ENCODE measurements at places on chromosomes 11 and 22. TPM values are rescaled to one million over a fixed set of nuclear protein-coding genes. Genes with fewer than 3 reads are reported as not detected.

GRCh38 chr11:94678901-94679300, 89.3 kb upstream of the AMOTL1 start:
- no peaks in the 10 kb centered on the region for H3K36me3 ChIP-seq
- no peak overlapping the region for H3K4me3 ChIP-seq
- H3K4me1 ChIP-seq, result no peaks in the 10 kb centered on the region
- no peak overlapping the region for H3K27ac ChIP-seq

GRCh38 chr22:41899992-41900651, 14.8 kb downstream of the SHISA8 start:
- H3K27ac ChIP-seq, result no peak overlapping the region
- H3K4me1 ChIP-seq, result no peaks in the 10 kb centered on the region
- H3K4me3 ChIP-seq, result no peak overlapping the region
- no peaks in the 10 kb centered on the region for H3K27me3 ChIP-seq

GRCh38 chr11:31619980-31620379, 110.4 kb downstream of the ELP4 start:
- H3K27me3 ChIP-seq, result no peaks in the 10 kb centered on the region
- DNase-seq, result no peak
- H3K36me3 ChIP-seq, result no peaks in the 10 kb centered on the region
- H3K4me3 ChIP-seq, result no peak overlapping the region
- no peaks in the 10 kb centered on the region for H3K4me1 ChIP-seq
- no peak overlapping the region for H3K27ac ChIP-seq

GRCh38 chr22:40480996-40481395, 110.6 kb downstream of the SGSM3 start:
- no peaks in the 10 kb centered on the region for H3K36me3 ChIP-seq
- H3K4me1 ChIP-seq, result peaks cover 10% of the 10 kb centered on the region
- H3K27ac ChIP-seq, result no peak overlapping the region
- H3K4me3 ChIP-seq, result no peak overlapping the region
- DNase-seq, result no peak

DNA sequence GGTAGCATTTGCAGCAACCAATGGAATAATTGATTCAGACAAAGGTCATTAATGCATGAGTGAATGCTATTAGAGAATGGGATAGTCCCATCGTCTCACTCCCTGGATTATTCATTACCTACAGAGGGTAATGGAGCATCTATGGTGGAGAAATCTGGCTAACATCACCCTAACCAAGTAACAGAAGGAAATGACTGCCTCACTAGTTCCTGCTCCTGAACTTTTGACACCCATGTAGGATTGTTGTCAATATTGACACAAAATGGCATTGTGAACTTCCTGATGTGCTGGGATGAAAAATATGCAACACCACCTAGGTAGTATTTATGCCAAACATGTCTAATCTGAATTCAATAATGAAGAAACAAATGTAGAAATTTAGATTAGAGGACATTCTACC, 44.0 kb upstream of the KIRREL3 start:
- no peaks in the 10 kb centered on the region for H3K36me3 ChIP-seq
- H3K4me1 ChIP-seq, result no peaks in the 10 kb centered on the region
- H3K4me3 ChIP-seq, result no peak overlapping the region
- no peak for DNase-seq
- no peaks in the 10 kb centered on the region for H3K27me3 ChIP-seq

DNA sequence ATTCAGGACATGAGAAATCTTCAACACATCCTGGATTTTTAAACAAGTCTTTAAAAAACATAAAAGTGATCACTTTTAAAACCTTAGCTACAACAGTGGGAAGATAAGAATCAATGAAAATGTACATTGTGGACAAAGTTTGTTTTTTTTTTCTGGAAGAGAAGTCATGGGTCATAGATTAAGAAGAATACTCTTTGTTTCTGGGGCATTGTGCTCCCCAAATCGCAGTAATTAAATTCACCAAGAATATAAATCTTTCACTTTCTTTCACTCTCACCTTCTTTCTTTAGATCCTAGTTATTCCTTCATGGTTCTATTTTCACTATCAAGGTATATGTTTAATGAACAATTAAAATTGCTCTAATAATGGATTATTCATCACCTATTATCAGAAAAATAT, 132.6 kb upstream of the PGR start:
- no peaks in the 10 kb centered on the region for H3K4me1 ChIP-seq
- no peak overlapping the region for H3K4me3 ChIP-seq
- H3K27me3 ChIP-seq, result no peaks in the 10 kb centered on the region
- no peaks in the 10 kb centered on the region for H3K36me3 ChIP-seq

GRCh38 chr11:102813484-102813883, 15.5 kb upstream of the MMP1 start:
- H3K4me3 ChIP-seq, result no peak overlapping the region
- H3K27ac ChIP-seq, result no peak overlapping the region
- no peaks in the 10 kb centered on the region for H3K36me3 ChIP-seq
- H3K27me3 ChIP-seq, result no peaks in the 10 kb centered on the region
- DNase-seq, result no peak

DNA sequence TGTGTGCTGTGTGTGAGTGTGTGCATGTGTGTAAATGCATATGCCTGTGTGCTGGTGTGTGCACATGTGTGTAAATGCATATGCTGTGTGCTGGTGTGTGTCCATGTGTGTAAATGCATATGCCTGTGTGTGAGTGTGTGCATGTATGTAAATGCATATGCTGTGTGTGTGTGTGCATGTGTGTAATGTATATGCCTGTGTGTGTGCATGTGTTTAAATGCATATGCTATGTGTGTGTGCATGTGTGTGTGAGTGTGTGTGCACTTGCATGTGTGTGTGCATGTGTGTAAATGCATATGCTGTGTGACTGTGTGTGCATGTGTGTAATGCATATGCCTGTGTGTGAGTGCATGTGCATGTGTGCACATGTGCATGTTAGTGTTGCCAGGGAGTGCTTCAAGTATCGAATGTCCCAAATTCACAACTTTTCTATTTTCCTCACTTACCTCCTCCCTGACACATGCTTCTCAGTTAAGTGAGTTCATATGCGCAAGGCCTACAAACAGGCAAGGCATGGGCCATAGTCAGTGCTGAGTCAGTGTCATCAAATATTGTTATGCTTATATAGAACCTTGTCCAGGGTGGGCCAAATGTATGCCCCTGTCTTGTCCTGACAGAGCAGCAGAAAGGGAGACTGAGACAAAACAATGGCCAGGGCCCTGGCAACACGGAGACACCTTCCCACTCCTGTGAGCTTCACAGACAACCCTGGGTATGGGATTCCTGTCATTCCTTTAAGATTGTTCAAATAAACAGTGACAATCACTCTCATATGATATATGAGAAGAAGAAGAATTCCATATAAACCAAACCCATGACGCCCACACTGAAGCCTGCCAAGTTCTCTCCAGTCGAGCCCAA, 38.6 kb downstream of the GGTLC2 start:
- H3K27me3 ChIP-seq, result no peaks in the 10 kb centered on the region
- DNase-seq, result no peak
- no peak overlapping the region for H3K27ac ChIP-seq
- H3K4me1 ChIP-seq, result peaks cover 6% of the 10 kb centered on the region
- no peaks in the 10 kb centered on the region for H3K36me3 ChIP-seq

FAM83F gene
- not detected for total RNA-seq

KAT5 gene
- total RNA-seq, result 30.7 TPM

- no peaks in the 10 kb centered on the region for H3K4me1 ChIP-seq
- H3K36me3 ChIP-seq, result no peaks in the 10 kb centered on the region
- no peak overlapping the region for H3K27ac ChIP-seq
- no peaks in the 10 kb centered on the region for H3K27me3 ChIP-seq
- no peak overlapping the region for H3K4me3 ChIP-seq
These were observed 141.3 kb downstream of the ST3GAL4 start for GRCh38 chr11:126496576-126497337.

DNA sequence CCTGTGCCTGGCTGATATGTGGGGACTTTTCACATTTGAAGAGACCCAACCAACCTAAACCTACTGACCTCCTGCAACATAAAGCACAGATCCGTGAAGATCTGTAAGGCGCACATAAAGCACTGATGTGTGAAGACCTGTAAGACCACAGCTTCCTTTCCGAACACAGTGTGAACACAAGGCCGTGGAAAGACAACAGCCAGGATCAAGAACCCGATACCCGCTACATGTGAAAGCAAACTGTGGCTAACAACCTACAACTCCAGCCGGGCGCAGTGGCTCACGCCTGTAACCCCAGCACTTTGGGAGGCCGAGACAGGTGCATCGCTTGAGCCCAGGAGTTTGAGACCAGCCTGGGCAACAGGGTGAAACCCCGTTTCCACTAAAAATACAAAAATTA, 17.6 kb upstream of the PPFIA1 start:
- no peaks in the 10 kb centered on the region for H3K36me3 ChIP-seq
- H3K27me3 ChIP-seq, result no peaks in the 10 kb centered on the region
- no peak overlapping the region for H3K4me3 ChIP-seq
- DNase-seq, result no peak
- no peak overlapping the region for H3K27ac ChIP-seq

DRICH1 gene
- total RNA-seq, result not detected

- DNase-seq, result no peak
- H3K27me3 ChIP-seq, result no peaks in the 10 kb centered on the region
- H3K27ac ChIP-seq, result no peak overlapping the region
- no peak overlapping the region for H3K4me3 ChIP-seq
These were observed 3.5 kb upstream of the LGALS12 start for GRCh38 chr11:63502252-63502820.

DNA sequence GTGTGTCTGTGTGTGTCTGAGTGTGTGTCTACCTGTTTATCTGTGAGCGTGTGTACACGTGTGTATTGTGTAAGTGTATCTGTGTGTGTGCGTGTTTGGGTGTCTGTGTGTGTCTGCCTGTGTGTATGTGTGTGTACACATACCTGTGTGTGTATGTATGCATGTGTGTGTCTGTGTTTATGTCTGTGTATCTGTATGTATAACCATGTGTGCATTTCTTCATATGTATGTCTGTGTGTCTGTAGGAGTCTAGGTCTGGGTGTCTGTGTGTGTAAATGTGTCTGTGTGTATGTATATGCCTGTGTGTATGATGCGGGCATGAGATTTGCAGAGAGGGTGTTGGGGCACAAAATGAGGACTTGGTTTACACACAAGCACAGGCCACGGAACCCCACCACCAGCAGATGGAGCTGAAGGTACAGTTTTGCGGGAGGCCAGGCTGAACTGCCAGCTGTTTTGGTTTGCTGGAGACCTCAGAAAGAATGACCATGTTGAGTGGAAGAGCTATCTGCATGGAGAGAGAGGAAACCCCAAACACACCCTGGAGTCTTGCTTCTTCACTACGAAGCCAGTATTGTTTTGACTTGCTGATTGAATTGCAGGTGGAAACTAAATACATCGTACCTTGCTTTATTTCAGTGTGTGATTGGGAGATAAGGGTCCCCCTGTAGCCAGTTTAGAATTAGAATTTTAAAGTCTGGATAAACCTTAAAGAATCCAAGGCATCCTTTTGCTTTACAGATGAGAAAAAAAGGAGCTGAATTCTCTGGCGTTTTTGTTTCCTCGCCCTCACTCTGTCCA, 497.2 kb downstream of the NTM start:
- H3K27me3 ChIP-seq, result no peaks in the 10 kb centered on the region
- no peaks in the 10 kb centered on the region for H3K4me1 ChIP-seq
- H3K36me3 ChIP-seq, result no peaks in the 10 kb centered on the region
- peak; percentile 55 for DNase-seq

- no peaks in the 10 kb centered on the region for H3K4me1 ChIP-seq
- H3K4me3 ChIP-seq, result no peak overlapping the region
- no peaks in the 10 kb centered on the region for H3K27me3 ChIP-seq
- H3K27ac ChIP-seq, result no peak overlapping the region
These were observed 16.9 kb downstream of the CTTN start for GRCh38 chr11:70415191-70415590.

DNA sequence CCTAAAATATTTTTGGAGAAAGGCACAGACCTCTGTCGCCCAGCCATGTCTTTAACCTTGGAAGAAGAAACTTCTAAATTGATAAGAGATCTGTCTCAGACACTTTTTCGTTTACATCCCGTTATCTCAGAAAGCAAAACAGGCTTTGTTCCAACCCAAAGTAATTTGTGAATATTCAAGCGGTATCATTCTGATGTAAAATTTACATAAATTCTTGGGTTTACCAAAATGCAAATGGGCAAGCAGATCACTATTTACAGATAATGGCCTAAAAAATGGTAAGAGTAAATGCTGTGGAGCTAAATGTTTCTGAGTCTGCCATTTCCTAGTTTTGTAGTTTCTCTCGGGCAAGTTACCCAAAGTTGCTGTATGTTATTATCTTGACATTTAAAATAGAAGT, 101.9 kb upstream of the VPREB1 start:
- peaks cover 9% of the 10 kb centered on the region for H3K27me3 ChIP-seq
- no peak for DNase-seq
- no peak overlapping the region for H3K4me3 ChIP-seq
- H3K4me1 ChIP-seq, result no peaks in the 10 kb centered on the region

CRYBB3 gene
- not detected for total RNA-seq
